ENCODE measurements at places on chromosomes 5 and 9. TPM values are rescaled to one million over a fixed set of nuclear protein-coding genes. Genes with fewer than 3 reads are reported as not detected.

DNA sequence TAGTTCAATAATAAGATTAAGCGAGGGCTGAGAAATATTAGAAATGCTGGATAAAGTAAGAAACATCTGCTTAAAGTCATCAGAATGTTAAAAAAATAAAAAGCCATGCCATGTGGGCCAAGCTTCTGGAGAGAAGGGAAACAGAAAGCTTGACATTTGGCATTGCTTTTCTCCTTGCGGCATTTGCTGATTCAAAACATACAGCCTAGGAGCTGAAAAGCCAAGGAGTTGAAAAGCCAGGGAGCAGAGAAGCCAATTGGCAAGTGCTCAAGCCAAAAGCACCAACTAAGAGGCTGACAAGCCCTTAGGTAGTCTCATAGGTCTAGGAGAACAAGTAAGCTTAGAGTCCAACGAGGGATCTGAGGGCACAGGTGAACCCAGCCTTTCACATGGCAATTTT, 754.3 kb downstream of the TLE4 start:
- no peaks in the 10 kb centered on the region for H3K4me1 ChIP-seq
- no peak overlapping the region for H3K27ac ChIP-seq
- no peak for DNase-seq
- no peaks in the 10 kb centered on the region for H3K27me3 ChIP-seq
- H3K36me3 ChIP-seq, result no peaks in the 10 kb centered on the region

DNA sequence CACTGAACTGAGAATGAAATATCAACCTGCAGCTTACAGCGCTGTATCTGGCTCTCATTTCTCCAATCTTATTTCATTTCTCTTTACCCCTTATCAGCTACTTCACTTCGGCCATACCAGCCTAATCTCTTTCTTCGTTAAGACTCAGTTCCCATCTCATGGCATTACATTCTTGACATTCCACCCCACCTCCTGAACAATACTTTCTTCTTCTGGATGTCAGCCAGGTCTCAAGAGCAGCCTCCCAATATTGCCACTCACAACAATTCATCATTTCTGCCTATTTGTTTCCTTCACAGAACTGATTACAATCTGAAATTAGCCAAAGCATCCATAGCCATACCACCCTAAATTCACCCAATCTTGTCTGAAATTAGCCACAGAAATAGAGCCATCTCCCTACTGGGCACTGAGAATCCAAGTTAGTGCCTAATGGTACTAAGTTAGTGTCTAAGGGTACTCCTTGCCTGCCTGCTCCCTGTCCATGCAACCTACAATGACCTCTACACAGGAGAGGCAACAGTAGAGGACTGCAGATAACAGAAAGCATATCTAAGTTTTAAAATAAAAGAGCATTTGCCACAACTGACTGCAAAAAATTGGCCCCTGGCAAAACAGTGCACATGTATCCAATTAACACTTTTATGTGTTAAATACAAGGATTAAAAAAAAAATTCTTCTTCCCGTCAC, 35.2 kb downstream of the SETX start:
- H3K27ac ChIP-seq, result no peak overlapping the region
- H3K4me1 ChIP-seq, result peaks cover 5% of the 10 kb centered on the region
- H3K4me3 ChIP-seq, result no peak overlapping the region
- no peaks in the 10 kb centered on the region for H3K36me3 ChIP-seq
- H3K27me3 ChIP-seq, result no peaks in the 10 kb centered on the region

DNA sequence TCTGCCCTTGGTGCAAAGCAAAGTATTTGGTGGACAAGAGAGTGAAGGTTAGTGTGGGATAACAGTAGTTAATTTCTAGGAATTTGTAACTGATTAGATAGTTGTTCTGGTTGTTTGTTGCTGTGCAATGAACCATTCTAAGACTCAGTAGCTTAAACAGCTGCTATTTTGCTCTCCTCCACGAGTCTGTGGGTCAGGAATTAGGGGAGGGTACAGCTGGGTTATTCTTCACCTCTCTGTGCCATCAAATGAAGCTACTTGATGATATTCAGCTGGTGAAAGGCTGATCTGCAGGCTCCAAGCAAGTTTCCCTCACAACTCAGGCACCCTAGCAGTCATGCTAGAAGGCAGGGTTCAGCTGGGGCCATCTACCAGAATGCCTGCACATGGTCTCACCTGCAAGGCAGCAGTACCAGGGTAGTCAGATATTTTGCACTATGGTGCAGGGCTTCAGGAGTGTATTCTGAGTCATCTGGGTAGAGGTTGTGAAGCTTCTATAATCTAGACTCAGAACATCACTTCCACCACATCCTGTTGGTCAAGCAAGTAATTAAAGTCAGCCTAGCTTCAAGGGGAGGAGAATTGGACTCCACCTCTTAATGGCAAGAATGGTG, 159.5 kb upstream of the SLC28A3 start:
- no peak overlapping the region for H3K27ac ChIP-seq
- no peaks in the 10 kb centered on the region for H3K36me3 ChIP-seq
- H3K4me3 ChIP-seq, result no peak overlapping the region

- H3K4me3 ChIP-seq, result no peak overlapping the region
- no peak overlapping the region for H3K27ac ChIP-seq
- no peaks in the 10 kb centered on the region for H3K36me3 ChIP-seq
Observed at GRCh38 chr5:107285772-107286171, 385.0 kb downstream of the EFNA5 start.

GRCh38 chr5:133469252-133469651, 143.1 kb downstream of the FSTL4 start:
- H3K4me3 ChIP-seq, result no peak overlapping the region
- no peak overlapping the region for H3K27ac ChIP-seq
- H3K36me3 ChIP-seq, result no peaks in the 10 kb centered on the region
- H3K4me1 ChIP-seq, result no peaks in the 10 kb centered on the region
- H3K27me3 ChIP-seq, result no peaks in the 10 kb centered on the region

- no peaks in the 10 kb centered on the region for H3K36me3 ChIP-seq
- H3K27ac ChIP-seq, result no peak overlapping the region
- no peak for DNase-seq
Observed at GRCh38 chr9:16161483-16161882, 608.6 kb downstream of the CCDC171 start.

DNA sequence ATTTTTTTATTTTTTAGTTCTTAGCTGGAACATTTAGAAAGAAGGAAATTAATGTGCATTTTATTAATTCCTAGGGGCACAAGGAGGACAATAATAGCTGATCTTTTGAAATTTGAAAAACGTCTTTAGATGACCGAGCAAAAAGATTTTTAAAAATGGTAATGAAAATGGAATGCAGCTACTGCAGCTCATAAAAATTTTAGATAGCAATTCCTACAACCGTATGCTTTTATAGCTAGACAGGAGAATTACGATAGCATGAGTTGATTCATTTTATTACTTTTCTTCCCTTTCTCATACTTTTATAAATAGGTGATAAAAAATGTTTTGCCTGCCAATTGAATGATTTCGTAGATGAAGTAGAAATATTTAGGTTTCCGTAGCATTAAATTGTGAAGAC, 13.7 kb upstream of the RUFY1 start:
- no peak overlapping the region for H3K4me3 ChIP-seq
- H3K27me3 ChIP-seq, result no peaks in the 10 kb centered on the region
- no peak overlapping the region for H3K27ac ChIP-seq
- DNase-seq, result no peak

- H3K4me3 ChIP-seq, result no peak overlapping the region
- H3K27ac ChIP-seq, result no peak overlapping the region
- no peaks in the 10 kb centered on the region for H3K27me3 ChIP-seq
Observed at GRCh38 chr5:119397518-119398380, 41.9 kb downstream of the TNFAIP8 start.

DNA sequence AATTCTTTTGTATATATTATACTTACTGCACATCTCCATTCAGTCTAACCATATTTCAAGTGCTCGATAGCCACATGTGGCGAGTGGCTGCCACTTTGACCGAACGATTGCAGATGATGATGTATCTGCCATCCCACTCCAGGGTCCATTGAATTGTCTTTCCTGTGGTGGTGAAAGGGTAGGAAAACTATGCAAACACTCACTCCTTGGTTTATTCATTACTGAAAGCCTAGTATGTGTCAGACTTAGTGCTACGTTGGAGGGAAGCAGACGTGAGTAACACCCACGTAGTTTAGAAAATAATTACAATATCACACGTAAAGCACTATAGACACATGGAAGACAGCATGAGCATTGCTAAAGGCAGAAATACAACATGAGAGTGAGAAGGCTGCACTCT, 353.7 kb downstream of the CSNK1G3 start:
- H3K27me3 ChIP-seq, result no peaks in the 10 kb centered on the region
- no peaks in the 10 kb centered on the region for H3K4me1 ChIP-seq
- H3K36me3 ChIP-seq, result no peaks in the 10 kb centered on the region
- no peak for DNase-seq
- no peak overlapping the region for H3K27ac ChIP-seq

- no peak for DNase-seq
- H3K36me3 ChIP-seq, result no peaks in the 10 kb centered on the region
- no peaks in the 10 kb centered on the region for H3K4me1 ChIP-seq
- no peaks in the 10 kb centered on the region for H3K27me3 ChIP-seq
- H3K4me3 ChIP-seq, result no peak overlapping the region
Observed at GRCh38 chr9:92657296-92658094, 12.4 kb downstream of the IPPK start.

Gene ABLIM3
- total RNA-seq, result 2.6 TPM

Gene PCDHGA9
- total RNA-seq, result 16.2 TPM

Gene TERT
- 0.26 TPM for total RNA-seq

Gene BBLN
- 198 TPM for total RNA-seq

Gene ZNF622
- total RNA-seq, result 32.2 TPM

Gene HCN1
- not detected for total RNA-seq
